ENCODE measurements at places on chromosomes 4 and X.

GRCh38 chr4:183441276-183441675, 3.2 kb upstream of the CDKN2AIP start:
- DNase-seq = no peak

DNA sequence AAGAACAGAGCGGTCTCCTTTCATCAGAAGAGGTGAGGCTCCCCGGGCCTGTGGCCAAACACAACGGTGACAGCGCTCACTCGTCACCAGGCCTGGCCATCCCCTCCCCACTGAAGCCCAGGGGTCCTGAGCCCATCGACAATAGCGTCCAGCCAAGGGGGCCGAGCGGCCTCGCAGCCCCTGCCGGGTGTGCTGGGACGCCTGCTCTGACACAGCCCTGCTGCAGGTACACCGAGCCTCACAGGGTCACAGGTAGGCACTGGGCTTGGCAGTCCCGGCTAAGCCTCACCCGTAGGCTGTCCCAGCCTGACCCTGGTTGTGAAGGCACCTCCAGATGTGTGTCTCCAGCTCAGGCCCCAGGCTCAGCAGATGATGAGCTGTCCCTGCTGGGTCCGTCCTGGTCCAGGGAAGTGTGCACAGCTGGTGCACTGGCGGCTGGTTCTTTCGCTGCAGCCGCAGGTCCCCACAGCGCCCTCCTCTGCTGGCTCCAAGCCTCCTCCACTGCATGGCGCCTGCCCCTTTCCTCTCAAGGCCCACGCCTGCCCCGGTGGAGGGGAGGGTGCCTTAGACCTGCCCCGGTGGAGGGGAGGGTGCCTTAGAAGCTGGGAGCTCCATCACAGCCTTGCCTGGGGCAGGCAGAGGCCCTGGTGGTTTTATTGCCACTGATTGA, 21.5 kb downstream of the UVSSA start:
- DNase-seq = no peak

- DNase-seq = no peak
Observed at GRCh38 chr4:17182888-17183287, 284.4 kb upstream of the LDB2 start.

GRCh38 chr4:5460106-5460801, 248.1 kb downstream of the EVC2 start:
- peak; percentile 12 for DNase-seq

DNA sequence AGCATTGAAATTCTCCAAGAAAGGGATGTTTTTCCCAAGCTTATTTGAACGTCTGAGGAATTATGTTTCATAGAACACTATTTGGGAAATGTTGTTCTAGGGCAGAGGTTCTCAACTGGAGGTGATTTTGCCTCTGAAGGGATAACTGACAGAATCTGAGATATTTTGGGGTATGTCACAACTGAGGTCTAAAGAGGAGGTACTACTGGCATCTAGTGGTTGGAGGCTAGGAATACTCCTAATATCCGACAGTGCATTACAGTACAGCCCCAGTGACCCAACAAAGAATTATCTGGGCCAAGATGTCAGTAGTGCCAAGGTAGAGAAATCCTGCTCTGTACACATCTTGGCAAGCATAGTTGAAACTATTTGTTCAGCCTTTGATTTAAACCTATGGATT, 6.4 kb downstream of the HSPA4L start:
- no peak for DNase-seq

DNA sequence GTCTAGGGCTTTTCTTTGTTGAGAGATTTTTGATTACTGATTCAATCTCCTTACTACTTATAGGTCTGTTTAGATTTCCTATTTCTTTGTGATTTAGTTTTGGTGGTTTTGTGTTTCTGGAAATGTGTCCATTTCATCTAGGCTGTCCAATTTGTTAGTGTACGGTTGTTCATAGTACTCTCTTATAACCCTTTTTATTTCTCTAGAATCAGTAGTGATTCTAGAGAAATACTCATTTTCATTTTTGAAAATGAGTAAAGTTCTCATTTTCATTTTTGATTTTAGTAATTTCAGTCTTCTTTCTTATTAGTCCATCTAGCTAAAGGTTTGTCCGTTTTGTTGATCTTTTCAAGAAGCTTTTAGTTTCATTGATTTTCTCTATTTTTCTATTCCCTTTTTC, 7.5 kb downstream of the IL13RA1 start:
- DNase-seq = no peak

DNA sequence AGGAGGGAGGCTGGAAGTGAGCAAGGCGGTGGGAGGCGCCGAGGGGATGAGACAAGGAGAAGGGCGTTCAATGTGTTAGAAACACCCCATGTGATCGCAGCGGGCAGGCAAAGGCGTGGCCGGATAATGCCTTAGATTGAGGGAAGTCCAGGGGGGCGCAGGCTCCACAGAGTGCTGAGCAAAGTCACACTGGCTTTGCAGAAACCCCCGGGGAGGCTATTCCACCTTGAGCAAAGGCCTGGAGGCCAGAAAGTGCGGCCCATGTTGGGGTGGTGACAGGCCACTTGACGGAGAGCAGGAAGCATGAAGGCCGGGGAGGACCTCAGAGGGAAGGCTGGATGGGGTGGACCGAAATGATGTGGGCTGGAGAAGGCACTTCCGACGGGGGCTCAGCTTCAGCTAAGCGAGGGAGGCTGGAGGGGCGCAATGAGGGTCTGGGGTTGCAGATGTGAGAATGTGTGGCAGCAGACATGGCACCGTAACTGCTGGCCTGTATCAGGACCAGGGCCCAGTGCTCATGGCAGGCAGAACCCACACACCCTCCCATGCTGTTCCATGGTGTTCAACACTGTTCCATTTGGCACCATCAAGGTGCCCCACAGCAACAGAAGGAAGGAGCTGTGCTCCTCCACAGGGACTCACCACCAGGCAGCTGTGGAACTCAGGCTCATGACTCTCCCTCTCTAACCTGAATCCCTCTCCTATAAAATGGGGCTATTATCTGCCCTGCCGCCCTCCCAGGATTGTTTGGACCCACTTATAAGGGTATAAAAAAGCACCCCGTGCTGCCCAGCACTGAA, 50.3 kb downstream of the HMX1 start:
- DNase-seq = no peak

DNA sequence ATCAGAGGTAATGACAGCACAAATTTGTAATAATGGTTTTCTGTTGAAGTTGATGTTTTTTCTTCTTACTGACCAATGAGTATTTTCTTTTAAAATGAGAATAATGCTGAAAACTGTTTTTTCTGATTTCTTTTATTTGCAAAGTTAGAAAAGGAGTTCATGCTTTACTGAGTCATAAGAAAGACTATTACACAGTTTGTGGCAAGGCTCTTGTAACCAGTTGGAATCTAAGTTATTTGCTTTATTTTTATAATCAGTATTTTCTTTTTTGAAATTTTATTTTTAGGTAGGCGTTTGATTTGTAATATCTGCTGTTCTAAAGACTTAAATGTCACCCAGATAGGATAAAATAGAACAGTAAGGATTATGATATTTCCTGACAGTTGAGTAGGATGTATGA, 25.5 kb downstream of the ANAPC4 start:
- no peak for DNase-seq

GRCh38 chr4:2583092-2583491, 46.6 kb downstream of the FAM193A start:
- no peak for DNase-seq

All from midbrain (tissue), 1 donor.